ENCODE measurements at places on chromosomes 11 and 22.

DNA sequence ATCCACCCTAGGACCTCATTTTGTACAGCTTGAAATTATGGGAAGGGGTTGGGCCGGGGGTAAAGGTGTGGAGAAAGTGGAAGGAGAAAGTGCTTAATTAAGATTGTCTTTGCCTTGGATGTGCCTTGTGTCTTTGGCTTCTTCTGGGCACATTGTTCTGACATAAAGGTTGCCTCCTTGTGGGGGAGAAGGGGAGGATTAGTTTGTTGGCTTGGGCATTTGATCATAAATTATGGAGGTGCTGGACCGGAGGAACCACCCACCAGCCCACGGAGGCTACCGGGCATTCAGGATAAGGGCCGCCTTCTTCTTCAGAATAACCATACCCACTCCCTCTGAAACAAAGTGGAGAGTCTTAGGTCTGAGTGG is 1.3 kb downstream of the PAFAH1B2 start:
- no peak for DNase-seq

GRCh38 chr11:69867076-69868005 is 48.1 kb upstream of the FGF3 start:
- no peak for DNase-seq

DNA sequence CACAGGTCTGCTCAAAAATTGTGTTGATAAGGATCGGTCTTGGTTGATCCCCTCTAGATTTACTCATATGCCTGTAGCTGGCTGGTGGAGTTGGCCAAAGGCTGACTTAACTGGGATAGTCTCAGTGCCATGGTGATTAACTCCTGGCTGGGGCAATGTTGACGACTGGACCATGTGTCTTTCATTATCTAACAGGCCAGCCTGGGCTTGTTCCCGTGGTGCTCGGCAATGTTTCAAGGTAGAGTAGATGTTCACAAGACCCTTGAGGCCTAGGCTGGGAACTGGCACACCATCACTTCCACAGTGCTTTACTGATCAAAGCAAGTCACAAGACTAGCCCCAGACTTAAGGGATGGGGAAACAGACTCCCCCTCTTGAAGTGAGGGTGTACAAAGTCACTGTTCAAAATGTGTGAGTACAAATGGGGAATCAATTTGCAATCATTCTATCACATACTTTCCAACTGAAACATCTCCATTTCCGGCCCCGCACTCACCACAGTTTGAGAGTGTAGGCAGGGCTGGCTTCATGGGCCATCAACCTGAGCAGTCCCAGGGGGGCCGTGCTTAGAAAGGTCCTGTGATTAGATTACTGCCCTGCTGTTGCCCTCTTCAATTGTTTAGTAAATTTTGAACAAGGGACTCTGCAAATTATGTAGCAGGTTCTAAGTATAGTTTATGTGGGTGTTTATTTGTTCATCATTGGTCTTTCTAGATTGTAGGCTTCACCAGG is 240.8 kb downstream of the NELL1 start:
- no peak for DNase-seq

DNA sequence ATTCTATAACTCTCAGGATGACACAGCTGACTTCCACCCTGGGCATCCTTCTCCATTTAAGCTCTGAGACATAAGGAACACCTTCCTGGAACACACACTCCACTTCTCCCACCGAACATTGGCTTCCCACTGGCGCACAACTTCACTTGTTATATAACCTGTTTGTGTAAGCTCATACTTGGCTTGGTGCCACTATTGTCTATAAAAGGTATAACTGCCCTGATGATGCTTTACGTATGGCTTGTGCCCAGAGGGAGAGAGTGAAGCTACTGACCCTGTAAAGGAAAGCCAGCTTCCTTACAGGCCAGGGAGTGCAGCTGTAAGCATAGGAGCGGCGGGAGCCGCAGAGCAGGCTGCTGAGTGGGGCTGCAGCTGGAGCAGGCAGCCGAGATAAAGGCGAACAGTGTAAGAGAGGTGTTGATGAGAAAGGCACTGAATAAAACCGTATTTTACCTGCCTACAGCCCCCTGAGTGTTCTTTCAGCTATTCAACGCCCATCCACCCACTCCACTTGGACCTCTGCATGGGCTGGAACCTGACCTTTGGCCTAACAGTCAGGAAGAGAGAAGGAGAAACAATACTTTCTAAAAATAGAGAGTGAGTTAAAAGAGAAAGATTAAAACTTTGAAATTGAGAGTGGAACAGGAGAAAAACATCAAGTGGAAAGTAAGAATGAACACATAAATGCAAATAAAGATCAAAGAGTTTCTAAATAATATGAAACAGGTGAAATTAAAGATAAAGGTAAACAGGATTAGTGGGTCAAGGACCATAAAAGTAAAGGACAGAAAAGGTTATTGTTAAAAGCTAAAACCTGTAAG is 252.1 kb upstream of the ARHGAP42 start:
- no peak for DNase-seq

- DNase-seq: no peak
These were observed 49.6 kb upstream of the ALKBH3 start for GRCh38 chr11:43830928-43831440.

- no peak for DNase-seq
These were observed 6.4 kb downstream of the ATG2A start for GRCh38 chr11:64910451-64911093.

GRCh38 chr11:60777572-60777971 is 7.6 kb upstream of the MS4A10 start:
- no peak for DNase-seq

GRCh38 chr11:73135346-73136284 is 6.5 kb downstream of the FCHSD2 start:
- no peak for DNase-seq

DNA sequence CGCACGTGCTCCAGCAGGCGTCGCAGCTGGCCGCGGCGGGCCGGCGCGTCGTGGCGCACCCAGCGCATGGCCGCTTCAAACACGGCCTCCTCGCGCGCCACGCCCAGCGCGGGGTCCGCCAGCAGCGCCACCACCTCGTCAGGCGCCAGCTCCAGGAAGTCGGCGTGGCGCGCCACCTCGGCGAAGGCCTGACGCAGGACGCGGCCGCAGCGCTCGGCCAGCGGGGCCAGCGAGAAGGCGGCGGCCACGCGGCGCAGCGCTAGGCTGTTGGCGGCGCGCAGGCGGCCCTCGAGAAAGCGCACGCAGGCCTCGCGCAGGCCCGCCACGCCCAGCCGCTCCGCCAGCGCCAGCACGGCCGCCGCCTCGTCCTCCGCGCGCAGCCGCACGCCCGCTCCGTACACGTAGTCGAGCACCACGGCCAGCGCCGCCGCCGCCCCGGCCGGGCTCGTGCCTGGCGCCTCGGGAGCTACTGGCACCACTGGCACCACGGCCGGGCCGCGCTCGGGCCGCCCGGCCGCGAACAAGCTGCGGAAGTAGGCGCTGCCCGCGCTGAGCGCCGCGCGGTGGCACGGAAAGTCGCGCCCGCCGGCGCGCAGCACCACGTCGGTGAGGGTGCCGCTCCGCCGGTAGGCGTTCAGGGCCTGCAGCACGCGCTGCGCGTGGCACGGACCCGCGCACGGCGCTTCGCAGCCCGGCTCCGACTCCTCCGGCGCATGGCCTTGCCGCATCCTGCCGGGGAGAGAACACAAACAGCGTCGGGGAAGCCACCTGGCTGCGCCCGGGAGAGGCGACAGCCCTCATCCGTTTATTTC is 2.9 kb downstream of the KLHL35 start:
- DNase-seq: no peak

GRCh38 chr22:39946126-39946502 is 14.1 kb upstream of the TMA7B start:
- DNase-seq: no peak

DNA sequence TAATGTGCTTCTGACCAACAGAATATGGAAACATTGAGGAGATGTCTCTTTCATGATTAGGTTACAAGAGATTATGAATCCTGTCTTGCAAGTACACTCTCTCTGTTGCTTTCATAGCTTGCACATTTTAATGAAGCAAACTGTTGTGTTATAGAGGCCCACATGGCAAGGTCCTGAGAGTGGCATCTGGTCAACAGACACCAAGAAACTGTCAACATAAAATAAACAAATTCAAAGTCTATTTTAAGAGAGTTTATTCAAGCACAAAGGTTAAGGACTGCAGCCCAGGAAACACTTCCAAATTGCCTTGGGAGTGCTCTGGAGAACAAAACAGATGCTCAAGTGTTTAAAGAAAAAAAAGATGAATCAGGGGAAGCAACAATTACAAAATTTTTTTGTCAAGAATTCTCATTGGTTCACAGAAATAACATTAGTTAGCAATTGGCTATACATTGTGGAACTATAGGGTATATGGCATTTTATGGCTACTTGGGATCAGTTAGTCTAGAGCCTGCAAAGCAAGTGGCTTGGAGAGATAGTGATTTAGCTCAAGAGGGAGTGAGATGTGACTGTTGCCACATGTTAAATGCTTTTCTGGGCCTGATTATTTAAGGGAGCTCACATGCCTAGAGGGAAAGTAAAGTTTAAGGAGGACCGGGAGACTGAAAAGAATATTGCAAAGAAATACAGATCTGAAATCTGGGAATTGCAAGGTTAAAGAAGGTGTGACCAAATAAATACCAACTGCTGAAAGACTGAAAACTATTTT is 54.6 kb downstream of the CTSC start:
- no peak for DNase-seq

GRCh38 chr11:35305670-35306382 is 113.5 kb downstream of the SLC1A2 start:
- peak; percentile 22 for DNase-seq

DNA sequence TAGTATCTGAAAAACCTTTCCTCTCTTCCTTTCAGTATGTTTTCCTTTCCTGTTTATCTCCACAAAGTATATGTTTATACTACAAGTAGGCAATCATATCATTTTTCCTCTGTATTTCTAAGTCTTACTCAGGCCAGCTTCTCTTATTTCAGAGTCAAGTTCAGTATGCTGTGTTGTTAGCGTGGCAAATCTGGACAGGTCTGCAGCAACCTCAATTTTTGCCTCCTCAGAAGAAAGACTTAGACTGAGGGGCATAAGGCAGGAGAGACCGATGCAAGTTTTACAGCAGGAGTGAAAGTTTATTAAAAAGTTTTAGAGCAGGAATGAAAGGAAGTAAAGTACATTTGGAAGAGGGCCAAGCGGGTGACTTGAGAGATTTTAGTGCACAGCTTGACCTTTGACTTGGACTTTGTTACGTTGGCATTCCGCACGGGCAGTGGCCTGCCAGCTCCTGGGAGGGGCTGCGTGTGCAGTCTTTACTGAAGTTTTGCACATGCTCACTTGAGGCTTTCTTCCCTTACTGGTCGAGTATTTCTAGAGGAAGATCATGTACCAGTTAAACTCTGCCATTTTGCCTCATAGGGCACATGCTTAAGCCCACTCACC is 343.2 kb downstream of the NTM start:
- DNase-seq: no peak

GRCh38 chr11:30326114-30326778 is 3.3 kb downstream of the ARL14EP start:
- DNase-seq: no peak

DNA sequence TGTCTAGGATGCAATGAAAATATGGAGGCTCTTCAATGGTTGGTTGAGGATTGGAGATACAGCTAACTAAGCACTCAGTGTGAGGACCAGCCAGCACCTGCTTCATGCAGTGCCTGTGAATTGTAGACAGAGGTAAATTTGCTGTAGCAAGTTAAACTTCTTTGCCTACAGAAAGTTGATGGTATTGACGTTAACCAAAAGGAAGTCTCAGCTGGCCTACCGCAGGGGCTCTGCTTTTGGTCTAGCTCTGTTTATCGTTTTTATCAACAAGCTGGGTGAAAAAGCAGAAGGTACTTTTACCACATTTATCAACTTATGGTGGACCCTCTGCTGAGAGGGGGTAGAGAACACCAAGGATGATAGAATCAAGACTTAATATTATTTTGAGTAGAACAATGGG is 51.6 kb downstream of the GRAMD1B start:
- no peak for DNase-seq

DNA sequence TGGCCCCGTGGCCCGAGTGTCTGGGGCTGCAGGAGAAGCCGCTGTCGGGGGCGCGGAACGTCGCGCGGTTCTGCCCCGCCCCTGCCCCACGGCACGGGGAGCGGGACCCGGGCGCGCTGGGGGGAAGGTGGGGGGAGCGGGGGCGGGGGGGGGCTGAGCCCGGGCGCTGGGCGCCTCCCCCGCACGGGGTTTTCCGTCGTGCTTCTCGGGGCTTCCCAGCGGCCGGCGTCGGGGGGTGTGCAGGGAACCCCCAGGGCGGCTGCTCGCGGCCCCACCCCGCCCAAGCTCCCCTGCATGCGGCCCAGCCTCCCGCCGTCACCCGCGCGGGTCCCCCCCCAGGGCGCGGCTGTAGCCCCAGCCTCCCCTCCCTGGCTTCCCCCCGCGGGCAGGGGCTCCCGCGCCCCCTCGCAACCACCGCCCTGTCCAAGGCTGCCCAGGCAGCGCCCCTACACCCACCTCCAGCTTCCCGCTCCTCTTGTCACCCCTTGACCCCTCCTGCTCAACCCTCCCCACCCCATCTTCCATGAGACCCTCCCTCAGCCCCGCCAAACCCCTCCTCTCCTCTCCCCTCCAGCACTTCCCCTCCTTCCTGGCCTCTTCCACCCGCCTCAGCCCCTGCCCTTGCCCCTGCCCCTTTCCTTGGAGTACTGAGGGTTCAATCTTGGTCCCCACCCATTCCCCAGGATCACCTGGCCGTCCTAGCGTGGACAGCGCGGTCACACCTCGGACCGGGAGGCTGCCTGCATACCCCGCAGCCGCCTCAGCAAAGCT is 1.7 kb downstream of the IL17REL start:
- no peak for DNase-seq

DNA sequence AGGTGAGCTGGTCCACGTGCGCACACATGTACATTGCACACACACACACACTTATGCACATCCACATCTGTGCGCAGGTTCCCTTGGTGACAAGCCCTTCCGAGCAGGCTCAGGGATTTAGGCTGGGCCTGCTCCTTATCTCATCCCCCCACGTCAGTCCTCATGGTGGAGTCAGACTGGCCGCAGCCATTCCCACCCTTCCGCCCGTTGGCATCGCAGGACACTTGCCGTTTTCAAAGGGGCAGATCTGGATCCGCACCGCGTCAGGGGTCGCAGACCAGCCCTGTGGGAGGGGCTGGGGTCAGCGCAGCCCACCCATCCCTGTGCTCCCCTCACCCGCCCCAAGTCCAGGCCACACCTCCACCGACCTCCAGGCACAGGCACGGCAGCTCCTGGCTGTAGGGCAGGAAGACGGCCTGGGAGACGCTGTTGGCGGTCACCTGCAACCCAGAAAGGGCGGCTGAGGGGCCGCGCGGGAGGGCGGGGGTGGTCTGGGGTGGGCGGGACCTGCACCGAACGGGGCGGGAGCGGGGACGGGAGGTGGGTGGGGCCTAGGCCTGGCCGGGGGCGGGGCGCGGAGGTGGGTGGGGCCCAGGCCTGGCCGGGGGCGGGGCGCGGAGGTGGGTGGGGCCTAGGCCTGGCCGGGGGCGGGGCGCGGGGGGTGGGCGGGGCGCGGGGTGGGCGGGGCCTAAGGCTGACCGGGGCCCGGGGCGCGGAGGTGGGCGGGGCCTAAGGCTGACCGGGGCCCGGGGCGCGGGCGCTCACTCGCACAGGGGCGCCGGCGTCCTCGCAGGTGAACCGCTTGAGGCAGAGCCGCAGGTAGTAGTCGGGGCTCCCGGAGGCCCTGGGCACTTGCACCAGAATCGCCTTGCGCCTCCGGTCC is 13.3 kb downstream of the IL17REL start:
- no peak for DNase-seq

All from hippocampal formation (tissue), 2 donors.